CD4-positive, alpha-beta T cell treated with Interleukin-15 for 1 hour (primary cell): ENCODE measurements at places on chromosomes 2 and 18.

DNA sequence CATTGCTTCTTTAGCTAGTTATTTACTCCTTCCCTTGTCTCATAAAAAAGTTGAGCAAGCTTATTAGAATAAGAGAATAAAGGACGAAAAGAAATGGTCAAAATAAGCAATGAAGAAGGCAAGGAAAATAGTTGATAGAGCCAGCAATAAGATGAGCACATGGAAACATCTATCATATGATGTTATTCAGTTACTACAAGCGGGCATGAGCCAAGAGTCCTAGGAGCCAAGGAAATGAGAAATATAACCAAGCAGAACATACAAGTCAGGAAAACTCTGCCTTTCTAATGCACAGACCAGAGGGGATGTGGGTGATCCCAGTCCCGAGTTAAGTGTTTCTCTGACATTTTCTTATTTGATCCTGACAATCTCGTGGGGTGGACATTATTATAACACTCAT is 33.9 kb downstream of the INO80C start:
- no peak for DNase-seq

GRCh38 chr2:66478731-66479316 is 43.9 kb downstream of the MEIS1 start:
- DNase-seq: no peak

- DNase-seq: no peak
These were observed 146.2 kb upstream of the LYPD1 start for GRCh38 chr2:132816234-132816633.

- DNase-seq: no peak
These were observed 105.5 kb downstream of the NRP2 start for GRCh38 chr2:205787761-205788160.

DNA sequence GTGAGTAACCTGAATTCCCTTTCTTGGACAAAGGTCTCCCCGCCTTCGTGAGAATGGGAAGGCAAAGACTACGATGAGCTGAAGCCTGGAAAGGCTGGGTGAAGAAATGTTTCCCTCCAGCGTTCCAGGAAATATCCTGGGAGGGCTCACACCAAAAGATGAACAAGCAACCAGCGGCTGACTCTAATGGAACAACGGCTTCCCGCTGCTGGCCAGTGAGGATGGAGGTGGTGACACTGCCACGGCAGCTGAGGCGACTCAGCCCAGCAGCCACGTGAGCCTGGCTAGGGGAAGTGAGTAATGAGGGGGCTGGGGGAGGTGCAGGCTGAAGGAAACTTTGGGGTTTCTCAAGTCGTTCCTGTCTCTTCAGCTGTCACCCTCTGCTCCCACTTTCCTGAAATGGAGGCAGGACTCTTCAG is 105.0 kb upstream of the SMAD7 start:
- DNase-seq: peak; percentile 74

DNA sequence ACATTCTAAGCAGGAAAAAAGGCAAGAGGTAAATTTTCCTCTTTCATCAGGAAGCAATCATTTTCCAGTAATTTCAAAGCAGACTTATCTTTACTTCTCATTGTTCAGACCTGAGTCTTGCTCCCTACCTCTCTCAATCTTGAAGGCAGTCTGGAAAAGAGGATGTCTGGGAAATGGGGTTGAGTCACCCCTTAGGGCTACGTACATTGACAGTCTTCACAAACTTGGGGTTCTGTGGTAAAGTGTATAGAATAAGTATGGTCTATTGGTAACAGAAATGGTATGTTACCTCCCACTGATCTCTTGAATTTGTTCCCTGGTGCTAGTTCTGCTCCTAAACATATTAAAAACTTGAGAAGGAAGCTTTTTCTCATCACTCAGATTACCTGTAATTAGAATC is 361.3 kb downstream of the SS18 start:
- no peak for DNase-seq
